Hematopoietic multipotent progenitor cell treated with erythropoietin and hydrocortisone succinate and interleukin-3 and kit ligand, for 15 days (in vitro differentiated cells): ENCODE measurements at places on chromosomes 16 and 17.
A peak's percentile ranks its signal among the peaks of the same experiment; 100 is the strongest.

DNA sequence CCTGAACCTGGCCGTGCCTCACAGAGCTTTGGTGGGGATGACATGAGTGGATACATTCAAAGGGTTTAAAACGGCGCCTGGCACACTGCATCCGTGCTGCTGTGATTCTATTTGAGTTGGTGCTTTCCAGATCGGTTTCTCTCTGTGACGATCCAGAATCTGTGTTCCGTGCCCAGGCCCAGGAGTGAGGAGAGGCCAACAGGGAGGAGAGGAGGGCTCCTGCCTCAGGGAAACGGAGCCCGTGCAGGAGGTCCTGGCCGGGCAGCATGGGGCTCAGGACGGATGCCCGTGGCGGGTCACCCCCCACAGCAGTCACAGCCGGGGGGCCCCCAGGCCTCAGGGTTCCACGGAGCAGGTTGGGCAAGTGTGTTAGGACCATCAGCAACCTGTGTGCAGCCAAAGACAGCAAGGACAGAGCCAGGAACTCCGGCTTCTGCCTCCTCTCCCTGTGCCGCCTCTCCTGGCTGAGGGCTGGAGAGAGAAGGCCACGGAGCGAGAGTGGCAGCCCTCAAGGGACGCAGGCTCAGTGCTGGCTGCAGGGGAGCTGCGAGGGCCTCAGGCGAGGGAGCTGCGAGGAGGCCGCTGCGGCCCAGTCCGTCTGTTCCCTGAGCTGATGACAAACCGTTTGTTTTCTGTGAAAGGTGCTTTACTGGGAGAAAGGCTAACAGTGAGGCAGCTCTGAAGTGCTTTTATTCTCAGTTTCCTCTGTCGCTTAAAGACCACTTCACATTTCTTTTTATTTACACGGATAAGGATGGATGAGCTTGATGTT is 99.3 kb downstream of the METRNL start:
- no peak for DNase-seq

DNA sequence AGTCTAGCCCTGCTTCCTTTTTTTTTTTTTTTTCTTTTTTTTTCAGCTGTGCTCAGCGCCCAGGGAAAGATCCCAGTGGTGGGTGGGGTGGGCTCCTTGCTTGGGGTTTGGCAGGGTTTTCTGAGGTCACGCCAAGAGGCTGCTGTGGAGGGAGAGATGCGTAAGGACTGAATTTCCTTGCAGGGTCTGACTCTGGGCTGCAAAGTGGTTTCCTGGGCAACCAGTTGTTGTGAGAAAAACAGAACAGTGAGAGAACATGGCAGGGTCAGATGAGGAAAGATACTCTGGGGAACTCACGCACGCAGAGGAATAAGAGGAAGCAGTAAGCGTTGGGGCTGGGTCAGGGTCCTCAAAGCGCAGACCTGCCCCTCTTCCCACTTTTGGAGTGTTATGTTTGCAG is 119.5 kb downstream of the IRF8 start:
- no peak for DNase-seq

- DNase-seq = no peak
These were observed 19.9 kb upstream of the ITPRIPL2 start for GRCh38 chr16:19093631-19094541.

DNA sequence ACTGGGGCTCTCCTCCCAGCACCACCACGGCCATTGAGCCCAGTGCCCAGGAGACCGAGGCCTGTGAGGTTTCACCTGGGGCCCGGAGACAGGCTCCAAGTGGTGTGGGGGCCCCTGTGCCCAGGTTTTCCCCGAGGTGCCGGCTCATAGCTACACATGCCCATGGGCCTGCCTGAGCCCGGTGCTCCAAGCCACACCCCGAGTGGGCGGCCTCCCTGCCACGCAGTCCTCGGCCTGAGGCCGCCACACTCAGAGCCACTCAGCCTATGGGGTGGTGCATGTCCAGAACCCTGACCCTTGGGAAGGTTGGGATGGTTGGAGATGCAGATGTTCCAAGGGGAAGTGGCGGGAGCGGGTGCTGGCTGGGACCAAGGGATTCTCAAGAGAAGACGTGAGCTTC is 24.1 kb downstream of the JPH3 start:
- DNase-seq = no peak

DNA sequence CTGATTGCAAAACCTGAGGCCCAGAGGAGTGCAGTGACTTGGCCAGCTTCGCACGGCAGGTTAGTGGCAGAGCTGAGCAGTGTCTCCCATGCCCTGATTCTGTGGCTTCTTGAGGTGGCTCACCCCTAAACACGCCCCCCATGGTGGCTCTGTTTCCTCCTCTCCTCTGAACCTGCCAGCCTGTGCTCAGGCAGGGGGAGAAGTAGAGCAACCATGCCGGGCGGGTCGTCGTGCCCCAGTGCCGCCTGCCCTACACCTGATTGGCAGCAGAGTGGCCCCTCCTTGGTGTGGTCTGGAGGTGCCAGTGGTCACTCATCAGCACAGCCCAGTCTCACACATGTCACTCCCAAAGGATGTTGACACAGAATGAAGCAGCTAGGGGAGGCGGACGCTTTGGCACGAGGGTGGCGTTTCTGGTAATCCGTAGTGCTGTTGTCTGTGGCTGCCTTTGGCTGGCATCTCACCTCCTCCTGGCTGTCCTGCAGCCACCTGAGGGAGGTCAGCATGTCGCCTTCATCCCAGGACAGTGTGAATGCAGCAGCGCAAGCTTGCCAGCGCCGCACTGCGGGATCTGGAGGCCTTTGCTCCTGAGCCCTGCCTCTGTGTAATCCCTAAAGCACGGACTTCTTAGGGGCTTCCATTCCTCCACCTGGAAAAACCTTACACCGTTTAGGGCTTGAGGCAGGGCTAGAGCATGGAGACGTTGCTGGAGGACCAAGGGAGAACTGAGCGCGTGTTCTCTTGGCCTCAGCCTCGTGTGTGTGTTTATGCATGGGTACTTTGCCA is 294.7 kb downstream of the SEC14L1 start:
- no peak for DNase-seq

- DNase-seq = no peak
These were observed 20.6 kb upstream of the ARHGAP17 start for GRCh38 chr16:25035494-25036405.

DNA sequence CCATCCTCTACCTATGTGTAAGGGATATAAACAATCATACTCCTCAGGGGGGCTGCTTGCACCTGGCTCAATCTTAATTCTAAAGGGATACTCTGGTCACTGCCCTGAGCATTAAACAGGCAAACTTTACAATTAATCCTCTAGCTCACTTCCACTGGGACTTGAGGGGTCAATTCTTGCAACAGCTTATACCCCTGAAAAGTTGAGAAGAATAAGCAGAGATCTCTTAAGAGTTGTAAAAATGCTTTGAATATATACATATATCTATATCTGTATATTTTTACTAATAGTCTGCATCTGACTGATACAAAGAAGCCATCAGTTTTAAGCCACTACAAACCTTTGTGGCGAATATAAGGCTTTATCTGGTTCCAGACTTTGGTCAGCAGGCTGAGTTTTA is 19.6 kb downstream of the HEATR6 start:
- no peak for DNase-seq

DNA sequence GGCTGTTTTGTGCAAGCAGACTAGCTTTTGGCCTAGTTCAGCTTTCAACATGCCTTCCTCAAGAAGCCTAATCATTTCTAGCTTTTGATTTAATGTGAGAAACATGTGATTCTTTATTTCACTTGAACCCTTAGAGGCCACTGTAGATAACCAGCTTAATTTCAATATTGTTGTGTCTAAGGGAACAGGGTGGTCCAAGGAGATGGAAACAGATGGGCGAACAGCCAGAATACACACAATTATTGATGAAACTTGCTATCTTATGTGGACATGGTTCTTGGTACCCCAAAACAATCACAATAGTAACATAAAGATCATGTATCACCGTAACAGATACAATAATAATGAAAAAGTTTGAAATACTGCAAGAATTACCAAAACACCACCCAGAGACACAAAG is 4.8 kb downstream of the NPRL3 start:
- no peak for DNase-seq

GRCh38 chr17:76382803-76383545 is 1.4 kb upstream of the SPHK1 start:
- peak; percentile 58 for DNase-seq

DNA sequence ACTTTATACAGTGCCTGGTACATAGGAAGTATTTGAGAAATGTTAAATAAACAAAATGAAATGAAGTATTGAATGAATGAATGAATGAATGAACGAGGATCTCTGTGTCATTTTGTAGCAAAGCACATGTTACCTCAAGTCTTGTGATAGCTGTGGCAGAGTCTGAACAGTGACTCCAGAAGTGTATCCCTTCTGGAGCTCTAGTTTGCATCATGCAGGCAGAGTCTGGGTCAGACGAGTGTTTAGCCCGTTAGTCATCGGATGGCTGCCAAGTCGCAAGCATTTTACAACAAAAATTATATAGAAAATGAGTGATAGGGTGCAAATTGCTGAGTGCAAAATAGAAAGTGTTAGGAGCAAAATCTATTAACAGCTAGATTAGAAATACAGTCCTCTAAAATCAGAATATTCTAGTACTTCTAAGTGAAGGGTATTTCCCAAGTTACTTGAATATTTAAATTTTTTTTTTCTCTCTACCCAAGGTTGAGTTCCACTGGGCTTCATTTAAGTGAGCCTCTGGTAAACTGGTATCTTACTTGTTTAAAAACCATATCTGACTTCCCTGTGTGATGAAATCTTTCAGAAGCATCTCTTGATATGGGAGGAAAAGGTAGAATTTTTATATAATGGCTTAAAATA is 113.3 kb downstream of the FTO start:
- DNase-seq = no peak

DNA sequence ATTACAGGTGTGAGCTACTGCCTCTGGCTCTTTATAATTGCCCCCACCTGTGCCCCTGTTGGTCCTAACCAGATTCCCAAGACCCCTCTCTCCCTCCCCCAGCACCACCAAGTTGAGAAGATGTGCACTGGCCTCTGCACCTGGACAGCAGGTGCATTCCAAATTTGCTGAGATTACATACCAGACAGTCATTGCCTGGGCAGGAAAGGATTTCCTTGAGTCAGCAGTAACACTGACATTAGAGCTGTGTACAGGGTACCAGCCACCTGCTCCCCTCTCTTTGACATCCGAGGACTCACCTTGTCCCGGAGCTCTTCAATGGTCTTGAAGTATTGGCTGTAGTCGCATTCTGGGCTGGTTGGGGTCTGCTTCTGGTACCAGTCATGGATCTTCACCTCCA is 659 bp downstream of the KRT15 start:
- DNase-seq = no peak

DNA sequence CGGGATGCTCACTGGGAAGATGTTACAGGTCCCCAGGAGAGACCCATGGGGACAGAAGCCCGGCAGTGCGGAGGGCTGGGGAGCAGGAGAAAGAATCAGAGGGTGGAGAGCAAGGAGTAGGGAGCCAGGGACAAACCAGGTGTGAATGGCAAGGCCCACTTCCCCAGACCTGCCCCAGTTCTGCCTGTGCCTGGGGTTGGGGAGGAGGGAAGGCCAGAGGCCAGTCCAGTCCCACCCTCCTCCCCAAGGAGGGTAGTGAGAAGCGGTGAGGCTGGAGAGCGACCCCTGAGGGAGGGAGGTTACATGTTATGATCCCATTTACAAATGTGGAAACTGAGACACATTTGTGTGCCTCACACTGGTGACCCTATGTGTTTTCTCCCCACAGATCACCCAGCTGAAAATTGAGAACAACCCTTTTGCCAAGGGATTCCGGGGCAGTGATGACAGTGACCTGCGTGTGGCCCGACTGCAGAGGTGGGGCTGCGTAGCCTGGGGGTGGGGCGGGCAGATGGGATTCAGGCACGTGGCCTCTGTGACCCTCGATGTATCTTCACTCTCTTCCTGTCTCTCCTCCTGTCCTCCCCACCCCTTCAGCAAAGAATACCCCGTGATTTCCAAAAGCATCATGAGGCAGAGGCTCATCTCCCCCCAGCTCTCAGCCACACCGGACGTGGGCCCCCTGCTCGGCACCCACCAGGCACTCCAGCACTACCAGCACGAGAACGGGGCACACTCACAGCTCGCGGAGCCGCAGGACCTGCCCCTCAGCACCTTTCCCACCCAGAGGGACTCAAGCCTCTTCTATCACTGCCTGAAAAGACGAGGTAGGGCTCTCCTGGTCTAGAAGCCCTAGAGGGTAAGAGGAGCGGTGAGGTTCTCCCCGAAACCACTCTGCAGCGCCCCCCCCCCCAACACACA is 27.5 kb downstream of the TBX4 start:
- no peak for DNase-seq

- DNase-seq = no peak
These were observed 3.6 kb upstream of the TBX2 start for GRCh38 chr17:61395983-61396585.

DNA sequence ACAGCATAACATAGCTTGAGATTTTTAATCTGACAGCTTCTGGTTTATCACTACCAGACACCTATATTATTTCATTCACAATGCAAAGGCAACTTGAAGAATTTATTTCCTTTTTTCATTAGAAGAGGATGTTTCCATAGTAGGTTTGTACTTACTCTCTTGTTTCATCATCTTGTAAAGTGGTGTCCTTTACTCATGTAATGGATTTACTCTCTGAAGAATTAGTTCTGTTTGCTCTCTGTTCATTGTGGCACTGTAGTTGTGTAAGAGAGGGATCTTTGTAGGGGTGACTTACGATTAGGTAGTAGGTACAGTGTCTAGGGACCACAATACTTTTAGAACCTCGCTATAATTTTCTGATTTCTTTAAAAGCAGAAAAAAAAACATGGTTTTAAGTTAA is 256.1 kb downstream of the BCAS3 start:
- DNase-seq = no peak

GRCh38 chr16:20704281-20704680 is 6.8 kb upstream of the ACSM1 start:
- no peak for DNase-seq

GRCh38 chr17:31405890-31406371 is 14.5 kb downstream of the RAB11FIP4 start:
- no peak for DNase-seq

- peak; percentile 34 for DNase-seq
These were observed 2.4 kb upstream of the ALOXE3 start for GRCh38 chr17:8120520-8121406.

DNA sequence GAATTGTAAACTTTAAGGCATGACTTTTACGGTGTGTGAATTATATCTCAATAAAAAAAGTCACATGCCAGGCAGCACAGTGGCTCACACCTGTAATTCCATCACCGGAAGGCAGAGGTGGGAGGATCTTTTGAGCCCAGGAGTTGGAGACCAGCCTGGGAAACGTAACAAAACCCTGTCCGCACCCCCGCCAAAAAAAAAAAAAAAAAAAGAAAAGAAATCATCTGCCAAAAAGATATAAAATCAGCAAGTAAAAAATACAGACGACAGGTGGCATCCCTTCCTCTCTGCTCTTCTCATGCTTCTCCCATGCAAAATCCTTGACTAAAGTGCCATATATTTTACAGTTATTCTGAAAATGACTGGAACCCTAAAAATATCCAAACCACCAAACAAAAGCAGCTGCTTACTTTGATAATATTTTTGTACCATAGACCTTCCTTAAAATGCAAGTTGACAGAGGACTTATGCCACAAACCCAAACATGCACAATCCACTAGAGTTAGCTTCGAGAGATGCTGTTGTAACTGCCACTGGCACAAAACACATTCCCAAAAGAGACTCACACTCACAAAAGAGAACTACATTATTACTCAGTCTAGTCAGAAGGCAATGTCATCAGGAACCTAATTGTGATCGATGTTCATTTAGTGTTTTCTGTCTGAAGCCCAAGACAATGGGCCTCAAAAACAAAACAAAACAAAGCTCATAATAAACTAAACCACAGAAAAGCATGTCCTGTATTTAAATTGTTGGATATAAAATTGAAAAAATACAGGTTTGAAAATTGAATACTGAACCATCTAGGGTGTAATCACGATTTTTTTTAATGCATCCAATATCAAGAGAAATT is 2.4 kb downstream of the CRLF3 start:
- DNase-seq = no peak
